IPS DF 19.7 (cell line): ENCODE measurements at places on chromosomes 7 and 10.

DNA sequence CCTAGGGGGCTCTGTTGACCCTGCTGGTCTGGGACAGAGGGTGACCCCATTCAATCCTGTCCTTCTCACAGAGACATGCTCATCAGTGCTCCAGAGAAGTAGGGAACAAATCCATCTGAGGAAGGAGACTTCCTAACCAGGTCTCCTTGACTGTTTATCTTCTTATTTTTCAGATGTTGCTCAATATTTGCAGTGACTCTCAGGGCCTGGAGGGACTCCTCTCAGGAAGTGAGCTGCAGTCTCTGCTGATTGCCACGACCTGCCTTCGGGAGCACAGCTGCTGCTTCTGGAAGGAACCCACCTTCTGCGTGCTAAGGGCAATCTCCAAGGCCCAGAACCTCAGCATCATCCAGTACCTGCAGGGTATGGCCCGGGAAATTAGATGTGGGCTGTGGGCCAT, 41.0 kb downstream of the WDFY4 start:
- no peak for DNase-seq

DNA sequence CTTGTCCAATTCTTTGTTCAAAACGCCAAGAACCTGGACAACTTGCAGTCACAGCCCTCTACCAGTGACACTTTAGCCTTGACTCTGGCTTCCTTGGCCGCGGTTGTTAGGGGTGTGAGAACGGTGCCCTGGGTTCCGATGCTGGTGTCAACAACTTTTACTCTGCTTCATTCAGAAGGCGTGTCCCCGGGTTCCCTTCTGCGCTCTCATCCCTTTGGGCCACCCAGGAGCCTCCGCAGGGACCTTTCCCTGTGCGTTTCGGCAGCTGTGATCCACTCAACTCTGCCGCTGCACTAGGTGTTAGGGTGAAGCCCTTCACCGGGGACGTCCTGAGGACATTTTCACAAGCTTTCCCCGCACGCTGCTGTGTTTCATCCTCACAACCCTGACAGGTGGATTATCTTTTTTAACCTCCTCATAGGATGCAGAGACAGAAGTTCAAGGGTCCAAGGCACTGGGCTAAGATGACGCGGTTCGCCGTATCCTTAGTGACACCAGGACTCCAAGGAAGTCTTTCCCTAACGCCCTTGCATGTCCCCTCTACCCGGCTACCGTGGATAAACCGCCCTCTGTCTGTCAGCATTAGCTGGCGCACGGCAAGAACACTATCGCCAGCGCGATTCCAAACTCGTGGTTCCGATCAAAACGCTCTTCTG, 133.5 kb upstream of the SHH start:
- DNase-seq = no peak

DNA sequence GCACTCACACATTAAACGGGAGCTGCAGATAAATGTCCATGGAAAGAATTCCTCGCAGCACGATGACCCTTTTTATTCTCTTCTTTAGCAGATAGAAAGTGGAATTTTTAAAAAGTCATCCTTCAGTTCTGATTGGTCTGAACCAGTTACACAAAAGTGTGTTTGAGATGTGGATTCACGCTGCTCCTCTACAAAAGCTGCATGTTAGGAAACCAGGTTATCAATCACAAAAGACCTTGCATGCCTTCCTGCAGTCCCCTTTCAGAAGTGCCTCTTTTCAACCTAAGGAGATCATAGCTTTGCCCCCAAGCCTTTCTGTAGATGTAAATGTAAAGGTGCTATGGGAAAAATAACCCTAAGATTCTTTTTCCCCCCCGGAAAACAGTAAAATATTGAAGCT, 299.7 kb downstream of the PLXDC2 start:
- DNase-seq = no peak

DNA sequence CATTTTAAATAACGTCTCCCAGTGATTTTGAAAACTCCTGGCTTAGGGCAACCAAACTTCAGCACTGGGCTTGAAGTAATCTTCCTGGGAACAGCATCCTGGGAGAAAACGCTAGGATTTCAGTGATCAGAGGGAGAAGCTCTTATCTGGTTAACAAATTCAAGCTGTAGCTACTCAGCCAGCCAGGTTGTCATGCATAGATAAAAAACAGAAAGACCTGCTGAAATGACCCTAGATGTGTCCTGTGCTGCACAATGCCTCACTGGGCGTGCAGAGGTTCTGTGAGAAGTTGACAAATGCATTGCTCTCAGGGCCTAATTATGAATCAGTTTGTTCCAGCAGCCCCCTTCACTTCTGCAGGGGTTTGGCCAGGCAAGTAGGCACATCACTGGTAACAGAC, 68.9 kb upstream of the CHCHD3 start:
- DNase-seq = no peak

GRCh38 chr7:64515330-64515729, 47.5 kb downstream of the ZNF680 start:
- no peak for DNase-seq

DNA sequence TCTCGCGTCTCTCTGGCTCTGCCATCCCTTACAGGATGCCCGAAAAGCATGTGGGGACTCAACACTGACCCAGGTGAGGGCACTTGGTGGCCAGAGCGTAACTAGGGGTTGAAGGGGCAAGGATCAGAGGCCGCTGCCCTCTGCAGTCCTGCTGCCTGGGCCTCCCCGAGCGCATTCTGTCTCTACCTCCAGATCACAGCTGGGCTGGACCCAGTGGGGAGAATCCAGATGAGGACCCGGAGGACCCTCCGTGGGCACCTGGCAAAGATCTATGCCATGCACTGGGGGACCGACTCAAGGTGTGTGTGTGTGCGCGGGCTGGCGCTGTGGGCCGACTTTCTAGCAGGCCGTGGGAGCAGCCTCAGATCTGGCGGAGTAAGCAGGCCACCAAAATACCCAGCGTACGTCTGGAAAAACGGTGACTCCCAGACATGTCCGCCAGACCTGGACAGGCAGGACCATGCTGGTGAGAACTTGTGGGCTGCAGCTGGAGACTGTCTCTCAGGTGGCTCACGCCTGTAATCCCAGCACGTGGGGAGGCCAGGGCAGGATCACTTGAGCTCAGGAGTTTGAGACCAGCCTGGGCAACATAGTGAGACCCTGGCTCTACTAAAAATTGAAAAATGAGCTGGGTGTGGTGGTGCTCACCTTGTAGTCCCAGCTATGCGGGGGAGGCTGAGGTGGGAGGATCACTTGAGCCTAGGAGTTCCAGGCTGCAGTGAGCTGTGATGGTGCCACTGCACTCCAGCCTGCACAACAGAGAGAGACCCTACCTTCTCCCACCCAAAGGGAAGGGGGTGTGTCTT, 3.2 kb downstream of the GNB2 start:
- no peak for DNase-seq

GRCh38 chr7:127584648-127585043, 750 bp downstream of the GCC1 start:
- DNase-seq = no peak

- DNase-seq = no peak
Observed at GRCh38 chr7:29567174-29567573, 3.5 kb downstream of the PRR15 start.

DNA sequence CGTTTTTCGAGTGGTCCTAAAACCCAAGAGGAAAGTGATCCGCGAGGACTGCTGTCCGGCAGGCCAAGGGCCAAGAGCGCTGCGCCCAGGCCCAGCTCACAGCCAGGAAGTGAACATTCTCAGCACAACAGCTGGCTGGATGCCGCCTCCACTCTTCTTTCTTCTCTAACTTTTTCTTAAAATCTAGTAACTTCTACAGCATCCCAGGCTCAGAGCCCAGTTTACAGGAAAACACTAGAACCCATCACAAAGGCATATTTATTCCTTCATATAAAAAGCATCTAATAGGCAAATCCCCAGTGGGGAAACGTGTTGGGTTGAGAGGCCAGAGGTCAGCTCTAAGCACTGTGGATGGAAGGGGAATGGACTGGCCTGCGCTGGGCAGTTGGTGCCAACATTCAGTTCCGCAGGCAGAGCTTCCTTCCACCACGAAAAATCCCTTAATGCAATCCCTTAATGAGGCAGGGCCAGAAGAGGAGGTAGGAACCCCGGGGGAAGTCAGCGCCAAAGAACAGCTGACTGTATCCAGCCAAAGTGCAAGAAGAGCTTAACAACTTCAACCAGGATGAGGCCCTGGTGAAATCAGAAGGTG, 74.8 kb downstream of the ZRANB1 start:
- no peak for DNase-seq

DNA sequence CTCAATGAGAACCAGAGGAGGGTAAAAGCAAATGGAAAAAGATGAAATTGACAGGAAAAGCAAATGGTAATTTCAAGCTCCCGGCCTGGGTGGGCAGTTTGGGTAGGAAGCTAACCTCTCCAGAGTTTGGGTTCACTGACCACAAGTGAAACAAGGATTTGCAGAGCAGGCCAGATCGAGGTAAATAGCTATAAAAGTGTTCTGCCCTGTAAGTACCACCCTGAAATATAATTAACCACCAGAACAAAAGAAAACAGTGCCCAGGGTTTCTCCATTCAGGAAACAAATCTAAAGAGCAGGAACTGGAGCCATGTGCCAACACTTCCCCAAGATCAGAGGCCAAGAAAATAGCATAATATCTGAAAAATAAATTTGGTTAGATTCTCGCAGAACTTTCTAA, 276.7 kb upstream of the MEOX2 start:
- DNase-seq = no peak

DNA sequence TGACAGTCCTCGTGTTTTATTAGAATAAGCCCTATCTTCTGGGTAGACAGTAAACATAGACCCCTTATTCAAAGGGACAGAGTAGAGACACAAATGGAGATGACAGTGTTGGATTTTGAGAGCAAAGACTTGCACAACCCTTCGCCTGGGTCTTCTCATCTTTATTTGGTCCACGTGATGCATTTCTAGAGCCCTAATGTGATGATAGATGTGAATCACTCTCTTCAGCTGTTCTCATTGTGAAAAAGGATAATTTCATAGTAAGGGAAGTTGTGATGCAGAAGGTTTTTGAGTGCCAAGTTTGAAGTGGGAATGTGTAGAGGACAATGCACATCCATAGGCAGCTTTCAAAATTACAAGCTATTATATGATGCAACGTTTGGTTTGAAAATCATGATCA, 86.3 kb downstream of the CREB5 start:
- DNase-seq = no peak

GRCh38 chr7:20395104-20395503, 64.4 kb downstream of the ITGB8 start:
- DNase-seq = no peak

DNA sequence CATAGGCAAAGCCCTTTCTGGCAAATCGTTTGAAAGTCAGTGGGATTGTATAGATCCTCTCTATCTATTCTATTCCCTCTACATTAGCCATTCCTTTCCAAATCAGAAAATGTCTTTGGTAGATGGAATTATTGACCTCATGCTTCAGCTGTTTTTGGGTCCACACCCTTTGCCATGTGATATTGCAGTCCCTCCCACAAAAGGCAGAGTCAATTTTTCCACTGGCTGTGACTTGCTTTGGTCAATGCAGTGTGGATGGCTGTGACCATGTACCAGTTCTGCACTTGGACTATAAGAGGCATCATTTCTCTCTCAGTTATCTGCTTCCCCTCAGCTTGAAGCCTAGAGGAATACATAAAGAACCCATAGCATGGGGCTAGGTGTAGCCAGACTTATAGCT, 332.9 kb downstream of the PTEN start:
- DNase-seq = no peak

DNA sequence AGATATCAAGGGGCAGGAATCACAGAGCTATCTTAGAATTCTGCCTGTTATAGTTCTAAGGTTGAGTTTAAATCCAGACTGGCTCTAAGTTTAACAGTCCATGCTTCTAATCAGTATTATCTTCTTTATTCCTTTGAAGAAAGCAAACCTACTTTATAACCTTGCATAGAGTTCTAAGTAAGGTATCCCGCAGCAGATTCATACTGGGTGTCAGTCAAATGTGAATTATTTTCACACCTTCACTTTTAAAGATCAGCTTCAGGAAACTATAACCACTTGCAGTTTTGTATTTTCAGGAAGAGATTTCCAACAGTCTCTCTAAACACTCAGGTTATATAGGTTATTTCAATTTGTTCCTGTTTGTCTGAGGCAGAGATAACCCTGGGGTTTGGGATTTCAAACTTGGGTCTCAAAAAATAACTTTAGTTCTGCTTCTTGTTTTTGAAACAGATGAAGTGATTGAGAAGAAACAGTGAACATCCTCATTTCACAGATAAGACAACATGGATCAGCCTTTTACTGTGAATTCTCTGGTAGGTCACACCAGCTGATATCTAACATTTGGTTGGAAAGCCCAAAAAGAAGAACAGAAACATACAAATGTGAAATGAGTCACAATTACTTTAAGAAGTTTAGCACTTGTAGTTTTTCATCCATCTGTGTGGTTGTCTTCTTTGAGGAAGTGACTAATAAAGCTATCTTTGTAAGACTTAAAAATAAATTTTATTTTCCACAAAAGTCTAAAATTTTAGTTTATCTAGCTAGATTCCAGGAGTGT, 21.4 kb downstream of the STAMBPL1 start:
- DNase-seq = no peak

DNA sequence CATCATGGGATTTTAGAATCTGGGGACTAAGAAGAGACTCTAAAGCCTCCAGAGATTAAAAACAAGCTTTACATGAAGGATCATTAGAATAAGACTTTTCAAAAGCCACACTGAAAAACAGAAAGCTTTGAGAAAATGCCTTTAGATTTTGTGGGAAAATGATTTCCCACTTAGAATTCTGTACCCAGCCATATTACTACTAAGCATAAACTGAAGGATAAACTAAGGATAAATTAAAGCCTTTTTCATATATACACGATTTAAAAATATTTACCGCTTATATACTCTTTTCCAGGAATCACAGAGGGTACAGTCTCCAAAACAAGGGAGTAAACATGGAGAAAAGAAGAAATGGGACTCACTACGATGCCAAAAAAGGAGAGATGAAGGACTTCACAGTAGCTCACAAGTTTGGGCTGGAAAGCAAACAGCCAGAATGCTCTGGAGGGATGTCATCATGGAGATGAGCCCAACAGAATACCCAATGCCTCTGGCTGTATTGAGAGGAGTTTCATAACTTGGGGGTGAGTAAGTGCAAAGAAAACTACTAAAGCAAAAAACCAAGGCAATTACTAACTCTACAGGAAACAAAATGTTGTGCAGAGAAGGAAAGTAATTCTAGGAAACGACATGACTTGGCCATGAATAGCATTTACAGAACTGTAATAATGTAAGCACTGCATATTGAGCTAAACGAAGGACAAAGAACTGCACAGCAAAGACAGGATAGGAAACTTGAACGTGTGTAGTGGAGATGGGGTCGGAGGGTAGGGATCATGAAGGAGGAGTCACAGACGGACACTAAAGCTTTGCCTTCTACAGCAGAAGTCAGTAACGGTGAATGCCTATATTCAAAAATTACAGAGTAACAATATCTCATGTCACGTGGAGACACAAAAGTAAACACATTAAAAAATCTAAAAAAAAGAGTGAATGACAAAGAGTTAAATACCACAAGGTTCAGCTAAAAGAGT, 61.4 kb upstream of the ASAH2 start:
- DNase-seq = no peak
